Stimulated activated CD4-positive, alpha-beta T cell treated with anti-CD3 and anti-CD28 coated beads, TNF-alpha, amount 100 ng/mL, for 1 hour (primary cell): ENCODE measurements at places on chromosomes 4 and X.

GRCh38 chr4:105257817-105258495 lies 111.3 kb downstream of the TET2 start:
- no peak for DNase-seq

- no peak for DNase-seq
Observed at GRCh38 chr4:65083076-65083475, 587.2 kb downstream of the EPHA5 start.

DNA sequence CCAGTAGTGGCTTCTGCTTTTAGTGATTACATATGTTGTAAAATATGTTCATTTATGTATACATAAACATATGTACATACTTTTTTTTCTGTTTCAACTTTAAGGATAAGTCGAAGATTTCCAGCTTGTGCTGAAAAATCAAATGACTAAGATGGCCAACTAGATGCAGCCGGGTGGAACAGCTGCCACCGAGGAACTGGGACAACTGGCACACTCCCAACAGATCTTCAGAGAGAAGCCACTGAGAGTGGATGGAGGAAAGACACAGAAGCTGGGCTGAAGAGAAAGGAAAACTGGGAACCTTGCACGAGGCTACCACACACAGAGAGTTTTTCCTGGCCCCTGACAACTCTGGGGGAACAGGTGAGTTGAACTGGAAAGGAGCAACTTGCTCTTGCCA lies 207.5 kb downstream of the FAM47B start:
- DNase-seq: no peak

- no peak for DNase-seq
Observed at GRCh38 chrX:102154218-102154860, 1.4 kb downstream of the BEX5 start.
